ENCODE measurements at places on chromosomes 4 and X.

DNA sequence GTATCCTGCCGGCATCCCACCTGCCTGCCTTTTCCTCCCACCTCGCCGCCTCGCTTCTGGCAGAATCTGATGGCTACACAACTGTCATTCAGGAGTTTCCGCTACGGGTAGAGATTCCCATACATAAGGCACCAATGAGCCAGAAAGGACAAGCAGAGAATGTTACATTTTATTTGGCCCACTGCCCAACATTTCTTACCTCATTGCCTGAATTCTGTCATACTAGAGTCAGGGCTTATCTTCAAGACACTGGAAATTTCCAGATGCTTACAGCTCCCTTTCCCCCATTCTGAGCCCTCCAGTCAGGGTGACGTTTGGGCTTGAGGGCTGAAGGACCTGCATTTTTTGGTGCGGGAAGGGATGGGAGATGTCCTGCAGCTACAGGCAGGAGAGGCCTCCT, 113.0 kb downstream of the NHS start:
- DNase-seq: no peak

DNA sequence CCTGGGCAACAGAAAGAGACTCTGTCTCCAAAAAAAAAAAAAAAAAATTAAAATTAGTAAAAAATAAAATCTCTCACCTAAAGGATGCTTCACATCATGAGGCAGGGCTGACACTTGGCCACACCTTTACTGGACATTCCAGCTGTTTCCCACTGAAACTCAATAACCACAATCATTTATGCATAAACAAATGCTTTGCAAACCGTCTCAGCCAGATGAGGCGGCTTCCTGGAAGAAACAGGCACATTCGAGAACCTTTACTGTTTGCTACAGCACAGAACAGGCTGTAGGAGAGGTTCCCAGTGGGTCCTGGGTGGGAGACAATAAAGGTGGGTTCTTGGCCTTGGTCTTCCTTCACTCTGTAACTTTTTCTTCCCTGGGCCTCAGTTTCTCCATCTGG, 10.9 kb upstream of the TBC1D14 start:
- DNase-seq: no peak

- DNase-seq: no peak
Measured at GRCh38 chr4:38663090-38663800, 754 bp upstream of the KLF3 start.

- DNase-seq: no peak
Measured at GRCh38 chrX:47723689-47724088, 64.7 kb upstream of the UXT start.

DNA sequence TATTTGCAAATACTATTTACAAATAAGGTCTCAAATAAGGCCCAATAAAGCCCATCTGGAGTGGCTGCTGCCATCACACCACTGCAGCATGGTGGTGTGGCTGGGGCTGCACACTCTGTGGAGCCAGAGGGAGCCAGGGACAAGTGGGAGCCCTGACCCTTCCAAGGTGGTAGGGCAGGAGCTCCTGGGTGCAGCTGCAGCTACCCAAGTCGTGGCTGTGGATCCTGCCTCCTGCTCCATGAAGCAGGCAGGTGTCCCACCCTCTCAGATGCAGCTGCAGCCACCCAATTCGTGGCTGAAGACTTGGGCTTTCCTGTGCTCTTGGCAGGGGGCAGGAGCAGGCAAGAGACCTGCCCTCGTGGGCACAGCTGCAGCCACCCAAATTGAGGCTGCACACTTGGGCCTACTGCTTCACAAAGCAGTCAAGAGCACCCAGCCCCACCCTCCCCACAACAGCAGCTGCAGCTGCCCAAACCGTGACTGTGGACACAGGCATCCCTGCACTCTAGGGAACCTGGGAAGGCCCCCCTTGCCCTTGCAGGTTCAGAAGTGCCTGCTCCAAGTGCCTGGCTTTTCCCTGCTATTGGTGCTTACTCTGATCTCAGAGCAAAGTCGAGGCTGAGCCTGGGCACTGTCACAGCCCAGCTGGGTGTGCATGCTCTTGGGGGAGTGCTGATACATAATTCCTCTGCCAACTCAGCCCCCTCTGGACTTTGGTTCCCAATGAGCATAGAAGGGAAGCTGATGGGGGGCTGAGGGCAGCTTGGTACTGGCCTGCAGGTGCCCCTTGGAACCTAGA, 614.8 kb downstream of the PCDH18 start:
- DNase-seq: no peak

DNA sequence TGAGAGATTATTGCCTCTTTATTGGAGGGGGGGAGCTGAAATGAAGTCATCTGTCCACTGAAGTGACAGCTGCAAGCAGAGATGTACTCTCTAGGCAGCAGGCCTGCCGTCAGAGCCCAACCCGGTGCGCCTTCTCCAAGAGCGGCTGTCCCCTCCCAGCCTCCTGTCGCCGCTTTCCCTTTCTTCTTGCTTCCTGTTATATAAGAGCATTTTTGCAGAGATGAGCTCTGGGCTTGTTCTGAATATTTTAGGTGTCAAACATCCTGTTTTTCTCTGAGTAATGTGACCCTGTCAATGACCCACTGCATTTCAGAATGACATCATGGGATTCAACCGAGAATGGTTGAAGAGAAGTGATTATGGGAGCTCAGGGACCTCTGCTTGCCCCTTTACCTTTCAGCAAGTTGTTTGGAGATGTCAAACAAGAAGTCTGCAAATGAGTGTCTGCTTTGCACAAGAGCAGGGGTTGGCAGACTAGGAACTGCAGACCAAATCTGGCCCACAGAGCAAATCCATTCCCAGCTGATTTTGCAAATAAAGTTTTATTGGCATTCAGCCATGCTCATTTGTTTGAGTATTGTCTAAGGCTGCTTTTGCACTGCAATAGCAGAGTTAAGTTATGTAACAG, 79.9 kb downstream of the SLC9A6 start:
- no peak for DNase-seq

DNA sequence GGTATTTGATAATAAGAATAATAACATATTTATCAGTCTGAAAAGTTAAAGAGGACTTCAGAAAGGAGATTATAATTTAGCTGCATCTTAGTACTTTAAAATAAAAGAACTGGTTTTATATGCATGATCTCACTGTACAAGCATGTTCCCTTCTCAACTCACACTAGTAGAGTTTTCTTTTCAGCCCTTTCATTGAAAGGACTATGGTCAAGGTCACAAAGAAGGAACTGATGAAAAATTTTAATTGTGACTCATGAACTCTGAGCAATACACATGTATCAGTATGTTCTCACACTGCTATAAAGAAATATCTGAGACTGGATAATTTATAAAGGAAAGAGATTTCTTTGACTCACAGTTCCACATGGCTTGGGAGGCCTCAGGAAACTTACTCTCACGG, 73.7 kb upstream of the NDST4 start:
- peak; percentile 6 for DNase-seq

DNA sequence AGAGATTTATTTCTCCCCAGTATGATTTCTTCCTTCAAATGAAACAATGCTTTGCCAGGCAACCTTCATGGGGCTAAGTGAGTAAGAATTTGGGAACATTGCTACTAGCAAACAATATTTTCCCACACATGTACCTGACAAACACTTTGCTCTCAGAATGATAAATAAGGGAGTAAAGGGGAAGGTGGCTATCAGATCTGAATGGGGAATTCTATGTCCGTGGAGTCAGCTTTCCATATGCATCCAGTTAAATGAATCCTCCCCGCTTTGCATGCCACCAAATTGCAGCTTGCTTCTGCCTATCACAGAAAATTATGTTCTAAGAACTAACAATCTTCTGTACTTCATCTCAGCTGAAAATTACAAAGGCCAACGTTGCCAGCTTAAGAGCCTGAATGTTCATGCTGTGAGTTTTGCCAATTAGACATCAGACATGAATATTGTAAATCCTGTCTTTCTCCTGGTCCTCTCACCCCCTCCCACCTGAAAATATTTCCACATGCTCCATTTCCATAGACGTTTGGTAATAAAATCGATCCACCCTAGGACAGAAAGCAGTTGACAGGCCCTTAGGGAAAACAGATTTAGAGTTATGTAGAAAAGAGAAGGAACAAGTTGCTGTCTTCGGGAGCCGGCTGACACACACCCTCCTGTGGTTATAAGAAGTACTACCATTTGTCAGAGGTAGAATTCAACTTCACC, 6.3 kb downstream of the MEPE start:
- peak; percentile 65 for DNase-seq

DNA sequence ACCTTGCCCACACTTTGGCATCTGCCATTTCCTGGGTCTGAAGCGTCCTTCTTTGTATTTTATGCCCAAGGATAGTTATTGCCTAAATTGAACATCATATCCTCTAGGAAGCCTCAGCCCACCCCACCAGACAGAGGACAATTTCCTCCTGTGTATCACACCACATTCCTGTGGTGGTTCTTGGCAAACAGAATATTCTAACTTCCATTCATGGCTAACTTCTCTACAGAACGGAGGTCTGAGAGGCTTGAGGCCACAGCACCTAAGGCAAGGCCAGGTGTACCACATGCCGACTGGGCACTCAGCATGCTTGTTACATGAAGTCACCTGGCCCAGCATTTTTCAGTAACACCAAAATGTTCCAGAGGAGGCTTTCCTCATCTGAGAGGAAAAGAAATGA, 42.4 kb downstream of the CD99L2 start:
- no peak for DNase-seq

GRCh38 chr4:27009539-27009938, 148.9 kb downstream of the STIM2 start:
- DNase-seq: no peak

GRCh38 chr4:140242357-140243277, 88.6 kb upstream of the MAML3 start:
- no peak for DNase-seq

- DNase-seq: no peak
Measured at GRCh38 chr4:123599920-123600810, 203.6 kb downstream of the SPRY1 start.

DNA sequence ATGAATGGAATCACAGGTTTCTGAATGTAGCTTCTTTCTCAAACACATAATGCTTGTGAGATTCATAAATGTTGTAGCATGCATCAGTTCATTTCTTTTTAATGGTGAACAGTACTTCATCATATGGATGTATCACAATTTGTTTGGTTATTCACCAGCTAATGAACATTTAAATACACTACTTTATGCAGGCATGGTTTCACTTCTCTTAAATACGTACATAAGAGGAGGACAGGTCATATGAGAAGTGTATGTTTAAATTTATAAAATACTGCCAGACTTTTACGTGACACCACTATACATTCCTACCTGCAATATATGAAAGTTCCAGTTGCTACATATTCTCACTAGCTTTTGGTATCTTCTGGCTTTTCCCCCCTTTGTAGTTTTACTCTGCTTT, 65.4 kb downstream of the ANKRD17 start:
- no peak for DNase-seq

GRCh38 chr4:107896158-107896645, 35.1 kb upstream of the CYP2U1 start:
- peak; percentile 88 for DNase-seq

- DNase-seq: no peak
Measured at GRCh38 chrX:150227321-150227860, 135.7 kb upstream of the MAMLD1 start.

- no peak for DNase-seq
Measured at GRCh38 chrX:53337101-53337500, 55.7 kb upstream of the IQSEC2 start.

GRCh38 chrX:65707151-65707550, 39.7 kb downstream of the MSN start:
- DNase-seq: no peak

GRCh38 chrX:73831500-73831899, 268.5 kb downstream of the CHIC1 start:
- DNase-seq: no peak

GRCh38 chr4:55186123-55186522, 60.7 kb upstream of the KDR start:
- no peak for DNase-seq
